ENCODE measurements at places on chromosomes 16 and 17.
A peak's percentile ranks its signal among the peaks of the same experiment; 100 is the strongest.

GRCh38 chr16:73599351-73599750 lies 551.4 kb upstream of the ZFHX3 start:
- DNase-seq: no peak

- DNase-seq: no peak
Observed at GRCh38 chr17:73958453-73958852, 245.0 kb upstream of the RPL38 start.

DNA sequence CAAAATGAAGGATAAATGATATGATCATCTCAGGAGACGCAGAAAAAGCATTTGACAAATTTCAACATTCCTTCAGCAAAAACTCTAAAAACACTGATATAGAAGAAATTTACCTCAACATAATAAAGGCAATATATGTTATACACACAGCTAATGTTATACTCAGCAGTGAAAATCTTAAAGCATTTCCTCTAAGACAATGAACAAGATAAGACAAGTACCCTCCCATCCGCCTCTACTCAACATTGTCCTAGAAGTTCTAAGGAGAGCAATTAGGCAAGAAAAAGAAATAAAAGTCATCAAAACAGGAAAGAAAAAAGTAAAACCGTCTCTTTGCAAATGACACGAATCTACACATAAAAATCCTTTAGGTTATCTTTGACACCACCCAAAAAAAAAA lies 1432.8 kb downstream of the CDH11 start:
- DNase-seq: no peak

DNA sequence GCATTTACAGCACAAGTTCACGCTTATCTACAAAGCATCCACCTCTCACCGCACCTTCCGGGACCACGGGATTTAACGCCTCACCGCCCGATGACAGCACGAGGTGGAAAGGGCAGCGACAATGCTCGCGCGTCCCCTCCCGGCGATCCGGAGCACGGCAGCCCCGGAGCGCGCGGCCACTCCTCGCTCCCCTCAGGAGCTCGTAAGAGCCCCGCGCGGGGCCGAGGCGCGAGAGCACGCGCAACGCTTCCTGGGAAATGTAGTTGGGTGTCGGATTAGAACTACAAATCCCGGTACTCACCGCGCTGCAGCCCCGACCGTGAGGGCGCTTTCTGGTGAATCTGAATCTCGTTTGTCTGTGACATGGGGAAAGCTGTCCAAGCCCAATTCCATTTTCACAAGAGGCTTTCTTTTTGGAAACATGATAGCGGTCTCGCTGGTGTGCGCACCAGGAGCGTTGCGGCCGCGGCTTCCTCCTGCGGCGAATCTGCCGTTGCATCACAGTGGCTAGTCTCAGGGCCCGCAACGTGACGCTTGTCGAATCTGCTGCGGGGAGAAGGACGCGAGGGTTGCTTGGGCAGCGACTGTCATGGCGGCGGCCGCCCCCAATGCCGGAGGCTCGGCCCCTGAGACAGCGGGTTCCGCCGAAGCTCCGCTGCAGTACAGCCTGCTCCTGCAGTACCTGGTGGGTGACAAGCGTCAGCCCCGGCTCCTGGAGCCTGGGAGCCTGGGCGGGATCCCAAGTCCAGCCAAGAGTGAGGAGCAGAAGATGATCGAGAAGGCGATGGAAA lies at the start of gene TIMM22:
Gene TIMM22, plus strand, starts transcription at position 576 of the 791 bp plus-strand sequence. Its CDS starts 14 bp downstream, at position 590.
- DNase-seq: peak; percentile 98

DNA sequence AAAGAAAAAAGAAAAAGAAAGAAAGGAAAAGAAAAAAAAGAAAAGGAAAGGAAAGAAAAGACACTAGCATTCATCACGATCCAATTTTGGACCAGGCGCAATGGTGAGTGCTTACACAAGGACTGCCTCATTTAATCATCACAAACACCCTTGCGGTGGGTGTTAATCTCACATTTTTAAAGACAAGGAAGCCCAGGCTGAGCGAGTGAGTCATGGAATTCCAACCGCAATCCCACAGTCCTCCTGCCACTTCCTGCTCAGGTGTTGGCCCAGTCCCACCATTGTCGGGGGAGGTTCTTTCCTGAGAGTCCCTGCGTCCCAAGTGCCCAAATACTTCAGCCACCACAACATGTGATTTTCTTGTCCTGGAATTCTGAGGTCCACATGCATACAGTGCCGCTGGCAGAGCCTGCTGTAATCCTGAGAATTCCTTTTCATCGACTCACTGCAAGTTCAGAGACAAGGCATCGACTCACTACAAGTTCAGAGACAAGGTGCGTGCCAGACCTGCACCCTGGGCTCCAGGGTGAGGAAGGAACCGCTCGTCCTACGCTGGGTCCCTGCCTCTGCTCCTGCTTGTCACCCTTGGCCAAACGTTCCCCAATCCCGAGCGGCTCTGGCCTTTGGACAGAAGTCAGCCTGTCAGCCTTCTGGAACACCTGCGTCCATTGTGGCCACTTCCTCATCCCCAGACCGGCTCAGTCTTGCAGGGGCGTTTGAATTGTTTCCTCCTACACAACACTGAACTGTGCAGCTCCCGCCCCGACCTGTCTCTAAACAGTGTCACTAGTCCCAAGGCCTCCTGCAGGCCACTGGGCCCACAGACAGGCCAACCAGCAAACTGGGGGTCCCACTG lies 5.8 kb downstream of the ZG16B start:
- DNase-seq: no peak

- no peak for DNase-seq
Observed at GRCh38 chr17:28623696-28624095, 9.7 kb upstream of the RSKR start.

DNA sequence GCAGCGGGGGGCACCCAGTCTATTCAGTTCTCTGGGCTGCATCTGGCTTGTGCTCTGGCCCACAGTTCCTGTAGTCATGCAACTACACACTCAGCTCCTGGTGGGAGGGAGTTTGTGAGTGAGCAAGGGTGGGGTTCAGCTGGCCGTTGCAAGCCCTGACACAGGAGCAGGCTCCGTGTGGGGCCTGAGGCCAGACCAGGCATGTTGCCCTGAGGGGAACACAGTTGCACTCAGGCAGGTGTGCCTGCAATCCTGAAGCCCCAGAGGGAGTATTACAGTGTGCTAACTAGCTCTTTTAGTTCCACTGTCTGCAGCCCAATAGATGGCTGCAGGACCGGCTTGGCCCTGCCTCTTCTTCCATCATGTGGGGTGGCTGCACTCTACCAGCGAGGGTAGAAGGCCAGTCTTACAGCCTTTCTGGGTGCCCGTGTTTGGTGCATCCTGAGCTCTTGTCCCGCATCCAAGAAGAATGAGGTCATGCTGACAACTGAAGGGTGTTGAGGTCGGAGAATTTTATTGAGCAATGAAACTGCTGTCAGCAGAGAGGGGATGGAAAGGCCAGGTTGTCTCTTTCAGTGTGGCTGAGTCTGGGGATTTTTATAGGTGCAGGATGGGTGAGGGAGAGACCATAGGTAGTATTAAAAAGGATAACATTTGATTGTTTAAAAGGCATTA lies 49.9 kb upstream of the ELAC2 start:
- no peak for DNase-seq

GRCh38 chr16:84687715-84688114 lies 12.1 kb upstream of the USP10 start:
- no peak for DNase-seq

- DNase-seq: no peak
Observed at GRCh38 chr17:12765548-12765947, 23.8 kb upstream of the ARHGAP44 start.

DNA sequence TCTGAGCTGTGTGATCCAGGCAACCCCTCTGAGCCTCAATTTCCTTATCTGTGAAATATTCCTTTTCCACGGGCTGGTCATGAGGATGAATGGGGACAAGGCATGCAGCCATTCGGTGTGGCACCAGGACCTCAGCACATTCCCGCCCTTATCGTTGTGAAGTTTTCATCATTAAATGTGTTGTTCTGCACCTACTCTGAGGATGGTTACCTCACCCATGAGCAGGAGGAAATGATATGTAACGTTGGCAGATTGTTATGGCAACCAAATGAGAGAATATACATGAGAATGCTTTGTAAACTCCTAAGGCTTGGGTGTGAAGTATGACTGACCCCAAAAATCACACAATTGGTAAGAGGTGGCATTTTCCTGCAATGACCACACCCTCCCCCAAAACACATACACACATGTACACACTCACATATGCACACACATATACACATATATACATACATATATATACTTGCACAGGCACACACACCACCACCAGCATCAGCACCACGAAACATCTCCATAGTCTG lies 39.5 kb downstream of the SMARCE1 start:
- no peak for DNase-seq

DNA sequence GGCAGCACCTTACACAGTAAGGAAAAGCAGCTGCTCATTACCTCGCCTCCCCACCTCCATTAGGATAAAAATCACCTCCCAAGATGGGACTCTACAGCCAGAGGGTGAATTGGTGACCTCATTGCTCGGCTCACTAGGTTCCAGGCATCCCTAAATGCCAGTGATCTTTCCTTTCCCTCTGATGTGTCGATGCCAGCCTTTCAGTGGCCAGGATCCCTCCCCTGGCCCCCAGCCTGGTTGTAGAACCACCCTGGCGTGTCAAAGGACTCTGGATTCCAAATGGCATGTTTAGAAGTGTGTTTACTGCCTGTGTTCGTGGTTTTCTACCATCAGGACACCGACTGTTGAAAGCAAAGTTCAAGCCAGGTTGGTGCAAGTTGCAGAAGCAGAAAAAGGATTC lies 72.1 kb upstream of the LYRM9 start:
- no peak for DNase-seq

- DNase-seq: no peak
Observed at GRCh38 chr17:63517825-63518534, 5.2 kb upstream of the KCNH6 start.

- DNase-seq: no peak
Observed at GRCh38 chr17:47310186-47310733, 13.5 kb upstream of the EFCAB13 start.

DNA sequence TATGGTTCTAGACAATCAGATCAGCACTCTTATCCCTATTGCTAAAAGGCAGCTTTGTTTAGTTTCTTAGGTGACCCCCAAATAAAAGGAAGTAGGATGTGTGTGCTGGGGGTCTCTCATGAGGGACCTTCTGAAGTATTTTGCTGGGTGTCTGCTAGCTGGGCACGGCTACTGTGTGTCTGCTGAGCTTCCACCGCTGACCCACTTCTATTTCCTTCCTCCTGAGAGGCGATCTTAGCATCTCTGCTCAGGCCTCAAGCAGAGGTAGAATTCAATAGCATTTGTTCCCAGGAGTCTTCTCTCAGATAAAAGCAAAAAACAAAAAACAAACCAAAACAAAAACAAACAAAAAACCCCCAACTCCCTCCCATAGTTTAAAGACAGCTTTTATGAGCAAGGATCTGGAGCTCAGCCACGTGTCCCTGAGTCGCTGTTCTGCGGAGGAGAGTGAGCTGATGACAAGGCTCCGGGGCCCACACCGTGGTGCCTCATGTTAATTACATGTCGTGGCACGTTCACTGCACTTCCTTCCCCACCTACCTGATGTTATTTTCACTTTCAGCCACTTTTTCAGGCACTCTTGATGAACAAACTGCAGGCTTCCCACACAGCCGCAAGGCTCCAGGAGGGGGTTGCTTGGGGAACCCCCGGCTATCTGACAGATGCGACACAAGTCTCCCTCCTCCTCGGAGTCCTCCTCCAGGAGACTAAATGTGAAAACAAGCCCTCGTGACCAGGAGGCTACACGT lies 83.5 kb downstream of the MARCHF10 start:
- DNase-seq: no peak

- no peak for DNase-seq
Observed at GRCh38 chr17:42953669-42954068, 10.6 kb downstream of the AARSD1 start.

DNA sequence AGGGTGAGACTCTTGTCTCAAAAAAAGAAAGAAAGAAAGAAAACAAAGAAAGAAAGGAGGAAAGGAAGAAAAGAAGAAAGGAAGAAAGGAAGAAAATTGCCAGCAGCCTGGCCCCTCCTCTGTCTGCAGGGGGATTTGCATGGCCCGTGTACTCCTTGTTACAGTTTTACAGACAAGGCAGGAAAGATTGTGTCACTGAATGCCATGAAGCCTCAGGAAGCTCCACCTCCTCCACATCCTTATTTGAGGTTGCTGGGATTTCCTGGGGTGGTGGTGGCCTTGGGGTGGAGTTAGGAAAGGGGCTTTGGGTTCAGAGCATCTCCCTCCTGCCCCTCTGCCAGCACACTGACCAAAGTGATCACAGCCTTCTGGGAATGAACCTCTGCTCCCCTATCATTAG lies 23.6 kb downstream of the CFAP20 start:
- no peak for DNase-seq

DNA sequence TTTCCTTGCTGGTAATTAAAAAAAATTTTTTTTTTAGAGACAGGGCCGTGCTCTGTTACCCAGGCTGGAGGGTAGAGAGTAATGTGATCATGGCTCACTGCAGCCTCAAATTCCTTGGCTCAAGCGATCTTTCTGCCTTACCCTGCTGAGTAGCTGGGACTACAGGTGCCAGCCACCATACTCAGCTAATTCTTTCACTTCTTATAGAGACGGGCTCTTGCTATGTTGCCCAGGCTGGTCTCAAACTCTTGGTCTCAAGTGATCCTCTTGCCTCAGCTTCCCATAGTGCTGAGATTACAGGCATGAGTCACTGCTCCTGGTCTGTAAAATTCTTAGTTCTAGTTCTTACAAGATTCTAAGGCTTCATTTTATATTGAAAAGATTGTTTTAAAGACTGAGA lies 11.1 kb downstream of the SMIM36 start:
- no peak for DNase-seq

DNA sequence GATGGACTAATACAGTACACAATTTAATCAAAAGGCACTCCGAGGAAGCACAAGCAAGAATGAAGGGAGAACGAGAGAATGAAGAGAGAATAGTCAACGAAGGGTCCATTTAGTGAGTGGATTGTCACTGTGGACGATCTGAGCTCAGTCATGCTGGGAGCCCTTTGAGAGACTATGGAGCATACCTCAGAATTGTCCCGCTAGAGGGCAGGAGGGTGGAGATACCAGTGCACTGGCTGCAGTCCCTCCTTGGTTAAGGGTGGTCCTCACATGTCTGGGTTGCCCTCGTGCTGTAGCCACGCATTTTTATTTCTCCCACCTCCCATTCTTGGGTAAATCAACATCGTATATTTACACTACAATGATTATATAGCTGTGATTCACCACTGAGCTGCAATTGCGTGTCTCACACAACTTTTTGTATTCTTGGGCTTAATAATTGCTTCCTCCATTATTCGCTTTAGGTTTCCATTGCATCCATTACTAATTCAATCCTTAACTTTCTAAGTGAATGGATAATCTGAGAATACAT lies 33.2 kb upstream of the FAM20A start:
- DNase-seq: no peak

- peak; percentile 52 for DNase-seq
Observed at GRCh38 chr17:1486802-1487695, 5.4 kb downstream of the MYO1C start.

DNA sequence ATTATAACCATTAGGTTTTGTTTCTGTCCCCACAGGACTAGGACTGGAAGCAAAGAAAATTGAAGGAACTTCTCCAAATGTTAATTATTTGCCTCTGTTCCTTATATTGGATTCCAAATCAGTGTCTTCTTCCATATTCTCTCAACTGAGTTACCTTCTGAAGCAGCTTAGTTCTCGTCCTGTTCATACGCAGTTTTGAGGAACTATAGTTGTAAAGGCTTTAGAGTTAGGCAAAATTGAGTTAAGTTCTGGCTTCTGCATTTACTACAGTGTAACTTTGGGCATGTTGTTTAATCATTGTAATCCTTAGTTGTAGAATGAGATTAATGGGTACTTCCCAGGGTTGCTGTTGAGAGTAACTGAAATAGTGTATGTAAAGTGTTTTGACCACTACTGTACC lies 11.2 kb downstream of the CBFB start:
- no peak for DNase-seq

GRCh38 chr16:28294201-28294600 lies 1.9 kb downstream of the SBK1 start:
- DNase-seq: no peak

Measured in brain (organoid and tissue), 16 donors.